T-helper 22 cell (primary cell): ENCODE measurements at places on chromosomes 12 and 14.

DNA sequence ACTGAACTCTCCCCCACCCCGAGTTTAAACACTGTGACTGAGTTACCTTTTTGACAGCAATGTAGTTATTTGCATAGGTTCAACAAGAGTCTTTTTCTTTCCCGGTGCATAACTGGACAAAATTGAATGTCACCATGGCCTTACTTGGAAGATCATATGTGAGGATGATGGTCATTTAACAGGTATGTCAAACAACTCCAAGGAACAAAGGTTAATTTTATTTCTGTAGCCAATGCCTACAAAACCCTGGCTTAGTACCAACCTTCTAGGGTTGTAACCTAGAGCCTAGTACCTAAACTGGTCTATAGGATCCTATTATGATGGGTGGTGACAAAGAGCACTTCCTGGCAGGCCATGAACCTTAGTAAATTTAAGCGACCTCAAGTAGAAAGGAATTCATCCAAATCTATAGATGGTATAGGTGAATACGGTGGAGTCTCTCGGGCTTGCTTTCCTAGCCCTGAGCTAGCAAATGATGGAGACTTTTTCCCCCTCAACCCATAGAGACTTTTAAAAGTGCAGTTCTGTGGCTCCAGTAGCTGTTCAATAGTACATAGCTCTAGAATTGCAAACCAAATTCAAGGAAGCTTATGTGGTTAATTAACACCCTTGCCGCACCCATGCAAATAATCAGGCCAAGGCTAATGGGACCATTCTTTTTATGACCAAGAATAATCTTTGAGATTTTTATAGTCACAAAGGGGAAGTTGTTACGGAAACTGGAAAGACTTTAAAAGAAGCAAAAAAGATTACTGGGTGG lies 89.0 kb downstream of the SLC38A1 start:
- no peak for DNase-seq

GRCh38 chr14:61099216-61099835 lies 118.3 kb downstream of the SLC38A6 start:
- DNase-seq, result no peak

GRCh38 chr12:105705765-105706164 lies 375.3 kb downstream of the C12orf75 start:
- DNase-seq, result no peak

GRCh38 chr12:7497661-7498060 lies 5.9 kb downstream of the CD163 start:
- no peak for DNase-seq

DNA sequence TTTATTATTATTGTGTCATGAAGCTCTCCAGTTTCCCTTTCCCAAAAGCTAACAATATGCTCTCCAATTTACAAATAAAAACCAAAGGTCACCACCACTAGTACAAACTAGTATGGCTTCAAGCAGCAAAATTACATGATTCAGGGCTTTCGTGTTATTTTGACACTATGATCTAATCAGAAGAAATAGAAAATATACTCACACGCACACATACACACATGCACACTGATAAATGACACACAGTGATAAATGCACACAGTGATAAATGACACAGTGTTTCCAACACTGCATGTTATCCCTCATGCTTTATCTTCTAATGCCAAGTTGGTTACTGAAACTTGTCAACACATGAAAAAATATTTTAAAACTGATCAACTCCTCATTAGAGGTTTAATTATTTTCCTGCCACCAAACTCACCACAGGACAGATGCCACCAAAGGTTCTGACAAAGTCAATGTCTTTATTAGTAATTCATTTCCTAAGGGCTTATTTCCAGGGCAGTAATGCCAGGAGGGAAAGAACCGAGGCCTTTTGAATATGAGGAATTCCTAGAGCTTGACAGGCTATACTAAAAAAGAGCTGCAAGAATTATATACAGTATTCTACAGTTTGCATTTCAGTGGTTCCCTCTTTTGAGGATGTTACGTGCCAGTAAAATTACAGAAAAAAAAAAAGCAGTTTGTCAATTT lies 82.4 kb downstream of the PPP2R5E start:
- DNase-seq, result no peak
